Muscle of arm (tissue), 14 donors: ENCODE measurements at places on chromosomes 7 and 10.

- no peak for DNase-seq
These were observed 20.6 kb upstream of the C10orf105 start for GRCh38 chr10:71740069-71740653.

DNA sequence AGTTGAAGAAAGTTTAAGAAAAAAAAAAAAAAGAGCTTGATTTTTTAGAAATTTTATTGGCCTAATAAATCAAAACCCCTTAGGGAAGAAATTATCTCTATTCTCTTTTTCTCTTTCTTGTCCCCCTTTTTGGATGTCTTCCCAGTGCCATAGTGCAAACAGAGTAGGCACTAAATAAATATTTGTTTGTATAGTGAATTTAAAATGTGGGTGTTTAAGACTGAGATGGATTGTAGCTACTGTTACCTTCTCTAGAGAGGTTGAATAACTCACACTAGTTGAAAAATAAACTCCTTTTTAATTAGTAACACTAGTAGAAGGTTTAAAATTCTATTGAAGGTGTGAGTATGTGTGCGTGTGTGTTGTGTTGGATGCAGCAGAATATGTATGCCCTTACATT, 783.8 kb downstream of the NXPH1 start:
- no peak for DNase-seq

DNA sequence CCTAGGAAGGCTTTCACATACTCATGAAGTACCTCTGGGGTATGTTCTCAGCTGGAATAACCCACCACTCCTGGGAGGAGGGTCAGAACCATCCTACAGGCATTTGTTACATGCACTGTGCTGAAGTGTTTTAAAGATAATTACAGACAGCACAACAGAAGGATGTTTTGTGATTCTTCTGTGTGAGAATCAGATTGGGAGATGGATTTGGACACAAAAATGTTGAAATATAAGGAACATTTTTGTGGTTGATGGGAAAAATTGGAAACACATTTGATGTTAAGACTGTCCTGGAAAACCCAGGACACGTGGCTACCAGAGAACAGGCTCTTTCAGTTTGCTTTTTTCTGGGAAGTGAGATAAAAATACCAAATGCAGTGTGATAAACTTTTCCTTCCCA, 61.4 kb downstream of the BICC1 start:
- DNase-seq = no peak

DNA sequence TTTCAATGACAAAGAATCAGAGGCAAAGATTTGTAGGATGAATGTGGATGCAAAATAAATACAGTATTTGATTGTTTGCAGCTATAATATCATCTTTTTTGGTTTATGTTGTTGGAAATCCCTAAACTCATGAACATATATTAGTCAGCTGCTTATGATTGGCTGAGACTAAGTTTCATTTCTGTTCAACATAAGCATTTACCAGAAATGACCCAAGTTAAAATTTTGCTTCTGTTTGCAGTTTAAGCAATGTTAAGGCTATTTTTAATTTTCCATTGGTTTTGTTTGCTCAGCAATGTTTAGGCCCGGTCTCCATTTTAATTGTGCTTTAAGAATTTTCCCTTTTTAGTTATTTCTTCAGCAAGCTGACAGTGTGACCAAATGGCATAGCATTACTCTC, 22.0 kb downstream of the GIMAP6 start:
- DNase-seq = no peak

DNA sequence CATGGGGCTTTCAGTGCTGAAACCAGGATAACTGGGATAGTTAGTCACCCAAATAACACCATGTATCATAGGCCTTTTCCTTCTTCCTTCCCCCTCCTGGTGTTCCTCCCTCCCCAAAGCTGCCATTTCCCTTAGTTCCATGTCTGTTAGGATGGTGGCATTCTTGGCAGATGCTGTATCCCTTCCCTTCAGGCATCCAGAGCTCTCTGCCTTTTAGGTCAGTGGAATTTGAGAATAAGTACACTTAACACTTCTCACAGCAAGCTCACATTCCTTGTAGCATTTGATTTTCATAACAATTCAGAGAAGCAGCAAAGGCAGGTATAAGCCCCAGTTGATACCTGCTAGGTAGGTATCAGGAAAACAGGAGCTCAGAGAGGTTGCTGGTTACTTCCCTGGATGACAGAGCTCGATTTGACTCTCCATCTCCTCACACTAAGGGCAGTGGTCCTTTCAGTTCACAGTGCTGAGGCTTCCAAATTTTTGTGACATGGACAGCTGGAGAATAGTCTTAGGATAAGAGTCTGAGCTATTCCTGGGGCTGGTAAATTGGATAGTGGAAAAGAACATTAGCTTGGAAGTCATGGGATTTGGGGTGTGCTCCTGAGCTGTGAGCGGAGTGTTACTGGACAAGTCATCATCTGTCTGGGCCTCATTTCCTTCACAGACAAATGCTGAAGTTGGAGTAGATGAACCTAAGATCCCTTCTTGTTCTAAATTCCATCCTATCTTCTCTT, 108.7 kb upstream of the RHOBTB1 start:
- DNase-seq = no peak

DNA sequence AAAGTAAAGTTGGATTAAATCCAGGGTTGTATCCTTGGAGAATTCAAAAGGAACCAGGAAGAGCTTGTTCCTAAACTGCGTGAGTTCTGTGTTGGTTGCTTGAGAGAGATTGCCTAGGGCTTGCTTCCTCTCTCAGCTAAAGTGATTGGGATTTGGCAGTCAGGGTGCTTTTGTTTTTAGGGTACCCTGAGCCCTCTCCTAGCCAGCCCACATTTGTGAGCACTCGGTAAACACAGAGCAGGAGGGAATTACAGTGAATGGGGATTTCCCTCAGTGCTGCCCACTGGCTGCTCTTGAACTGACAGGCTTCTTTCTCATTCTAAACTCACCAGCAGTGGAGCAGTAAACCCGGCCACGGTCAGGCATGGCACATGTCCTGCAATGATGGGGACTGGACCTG, 146.9 kb downstream of the TPST1 start:
- no peak for DNase-seq

- no peak for DNase-seq
These were observed 25.6 kb upstream of the PLEKHA1 start for GRCh38 chr10:122348935-122349361.

DNA sequence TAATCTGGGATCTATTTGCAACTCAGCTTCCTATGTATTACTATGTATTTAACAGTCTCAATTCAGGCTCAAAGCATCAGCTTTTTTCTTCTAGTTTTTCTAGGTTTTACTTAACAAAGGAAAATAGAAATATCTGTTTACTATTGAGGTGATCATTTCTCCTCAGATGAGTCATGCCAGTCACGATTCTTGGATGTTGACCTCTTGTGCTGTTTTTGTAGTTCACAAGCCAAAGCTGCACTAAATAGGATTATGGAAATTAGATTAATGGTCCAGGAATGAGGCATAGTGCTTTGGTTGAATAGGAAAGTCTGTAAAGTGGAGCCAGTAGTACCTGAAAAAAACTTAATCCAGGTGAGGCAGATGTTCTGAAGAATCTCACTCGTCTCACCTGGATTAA, 198.3 kb upstream of the KAT6B start:
- DNase-seq = no peak

DNA sequence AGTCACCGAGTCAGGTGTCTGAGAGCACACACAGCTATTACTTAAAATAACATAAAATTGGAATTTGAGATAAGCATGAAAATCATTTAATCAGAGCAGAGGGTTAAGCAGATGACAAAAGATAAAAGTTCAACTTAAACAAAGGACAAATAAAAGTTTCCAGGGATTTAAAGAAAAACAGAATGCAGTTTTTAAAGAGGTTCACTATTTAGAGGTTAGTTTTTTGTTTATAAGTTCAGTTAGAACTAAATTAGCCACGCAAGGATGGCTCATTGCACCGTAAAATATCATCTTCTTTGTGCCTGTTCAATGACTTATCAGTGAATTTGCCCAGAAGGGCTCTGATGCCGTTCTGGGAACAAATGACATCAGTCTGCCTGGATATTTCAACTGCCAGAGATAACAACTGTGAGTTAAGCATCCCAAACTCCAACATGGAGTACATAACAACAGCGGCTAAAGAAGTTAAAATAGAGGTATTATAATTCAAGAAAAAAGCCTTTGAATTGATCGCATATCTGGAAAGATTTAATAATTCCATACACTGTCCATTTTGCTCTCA, 107.8 kb downstream of the ANK3 start:
- DNase-seq = no peak

- peak; percentile 18 for DNase-seq
These were observed 755 bp downstream of the TOMM7 start for GRCh38 chr7:22821702-22822485.

DNA sequence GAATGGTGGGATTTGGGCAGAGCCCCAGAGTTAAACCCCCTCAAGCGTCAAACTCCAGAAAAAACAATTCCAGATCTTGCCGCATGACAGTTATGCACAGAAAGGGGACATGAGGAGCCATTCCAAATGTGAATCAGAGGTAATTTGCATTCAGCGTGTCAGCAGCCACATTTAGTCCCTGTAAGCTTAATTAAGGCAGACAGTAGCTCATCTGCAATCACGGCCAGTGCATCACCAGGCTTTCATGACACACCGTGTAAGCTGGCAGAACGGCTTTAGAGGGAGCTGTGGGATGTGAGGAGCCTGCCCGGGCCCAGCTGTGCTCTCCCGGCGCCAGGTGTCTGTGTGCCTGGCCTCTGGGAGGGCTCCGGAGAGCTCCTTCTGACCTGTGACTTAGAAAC, 18.7 kb upstream of the PRKAG2 start:
- no peak for DNase-seq

DNA sequence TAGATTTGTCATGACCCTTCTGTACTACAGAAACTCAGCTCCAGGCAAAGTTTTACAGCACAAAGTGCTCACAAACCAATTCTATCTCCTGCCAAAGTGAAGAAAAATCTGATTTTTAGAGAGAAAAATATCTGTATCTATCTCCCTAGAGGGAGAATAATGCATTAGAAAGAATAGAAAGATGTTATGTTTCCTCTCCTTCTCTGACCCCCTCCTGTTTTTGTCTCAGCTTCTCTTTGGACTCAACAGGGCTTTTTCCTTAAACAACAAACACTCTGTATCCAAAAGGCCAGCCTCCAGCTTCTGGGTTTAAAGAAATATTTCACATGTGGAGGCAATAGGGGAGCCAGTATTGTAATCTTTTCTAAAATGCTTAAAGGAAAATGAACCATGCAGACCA, 627.4 kb downstream of the REEP3 start:
- DNase-seq = peak; percentile 35

DNA sequence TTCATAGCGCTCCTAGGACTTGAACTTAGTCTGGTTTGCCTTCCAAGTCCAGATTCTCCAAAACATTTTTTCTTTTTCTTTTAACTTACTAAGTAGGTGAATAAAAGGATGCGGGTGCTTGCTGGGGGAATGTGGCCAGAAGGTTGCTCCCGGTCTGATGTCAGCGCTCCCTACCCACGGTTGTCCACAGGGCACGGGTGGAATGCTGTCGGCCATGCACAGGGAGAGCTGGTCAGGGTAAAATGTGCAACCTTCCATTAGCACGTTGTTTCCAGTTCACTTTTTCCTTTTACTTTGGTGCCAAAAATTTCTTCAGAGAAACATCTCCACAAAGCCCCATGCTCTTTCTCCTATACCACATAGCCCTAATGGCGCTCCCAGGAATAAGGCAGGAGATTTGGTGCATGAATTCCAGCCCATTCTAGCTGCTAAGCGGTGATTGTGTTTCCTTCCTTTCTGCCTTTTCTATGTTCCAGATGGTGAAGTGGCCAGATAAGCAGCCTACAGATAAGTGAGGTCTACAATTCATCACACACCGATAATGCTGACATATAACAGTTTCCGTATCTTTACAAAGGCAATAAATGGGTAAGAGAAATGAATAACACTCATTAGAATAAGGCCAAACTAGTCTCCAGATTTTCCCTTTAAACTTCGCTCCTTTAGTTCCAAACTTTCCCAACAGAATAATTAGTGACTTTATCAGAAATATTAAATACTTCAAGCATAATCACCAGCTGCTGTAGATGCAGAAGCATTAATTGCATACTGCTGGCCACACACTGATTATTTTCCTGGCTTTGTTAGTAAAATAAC, 138.3 kb upstream of the FGFR2 start:
- DNase-seq = no peak

DNA sequence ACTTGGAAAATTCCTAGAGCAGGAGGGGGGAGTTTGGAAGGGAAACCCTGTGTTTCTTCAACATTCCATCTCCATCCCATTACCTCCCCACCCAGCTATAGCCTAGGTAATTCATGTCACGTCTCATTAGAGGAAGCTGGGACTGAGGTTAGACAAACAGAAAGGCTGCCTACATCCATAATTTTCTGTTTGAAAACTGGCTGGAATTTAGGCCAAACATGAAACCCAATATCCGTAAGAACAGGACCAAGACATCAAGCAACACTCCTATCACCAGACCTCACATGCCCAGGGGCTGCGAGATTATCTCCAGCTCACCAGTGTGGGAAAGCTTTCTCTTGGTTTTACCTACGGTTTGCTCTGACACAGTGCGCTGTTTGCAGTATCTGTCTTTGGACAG, 316.3 kb downstream of the FRMD4A start:
- DNase-seq = no peak

GRCh38 chr7:11485636-11486035, 346.4 kb downstream of the THSD7A start:
- DNase-seq = no peak

GRCh38 chr7:101882595-101883564, 65.5 kb downstream of the CUX1 start:
- DNase-seq = peak; percentile 59

GRCh38 chr10:48937796-48938195, 1.8 kb downstream of the LRRC18 start:
- no peak for DNase-seq

DNA sequence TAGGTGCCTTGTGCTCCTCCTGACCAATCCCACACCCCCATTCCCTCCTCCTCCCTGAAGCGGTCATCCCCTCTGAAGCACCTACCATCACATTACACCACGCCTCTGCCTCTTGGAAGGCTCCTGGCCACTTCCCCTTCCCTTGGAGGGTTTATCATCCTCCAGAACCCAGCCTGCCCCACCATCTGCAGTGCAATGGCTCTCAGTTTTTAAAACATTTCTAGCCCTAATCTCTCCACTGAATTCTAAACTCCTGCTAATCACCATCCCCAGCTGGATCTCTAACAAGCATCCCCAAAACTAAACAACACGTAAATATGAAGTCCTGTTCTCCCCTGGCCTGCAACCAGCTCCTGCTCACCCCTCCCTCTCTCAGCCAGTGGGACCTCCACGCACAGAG, 70.6 kb downstream of the PIP4K2A start:
- DNase-seq = no peak

DNA sequence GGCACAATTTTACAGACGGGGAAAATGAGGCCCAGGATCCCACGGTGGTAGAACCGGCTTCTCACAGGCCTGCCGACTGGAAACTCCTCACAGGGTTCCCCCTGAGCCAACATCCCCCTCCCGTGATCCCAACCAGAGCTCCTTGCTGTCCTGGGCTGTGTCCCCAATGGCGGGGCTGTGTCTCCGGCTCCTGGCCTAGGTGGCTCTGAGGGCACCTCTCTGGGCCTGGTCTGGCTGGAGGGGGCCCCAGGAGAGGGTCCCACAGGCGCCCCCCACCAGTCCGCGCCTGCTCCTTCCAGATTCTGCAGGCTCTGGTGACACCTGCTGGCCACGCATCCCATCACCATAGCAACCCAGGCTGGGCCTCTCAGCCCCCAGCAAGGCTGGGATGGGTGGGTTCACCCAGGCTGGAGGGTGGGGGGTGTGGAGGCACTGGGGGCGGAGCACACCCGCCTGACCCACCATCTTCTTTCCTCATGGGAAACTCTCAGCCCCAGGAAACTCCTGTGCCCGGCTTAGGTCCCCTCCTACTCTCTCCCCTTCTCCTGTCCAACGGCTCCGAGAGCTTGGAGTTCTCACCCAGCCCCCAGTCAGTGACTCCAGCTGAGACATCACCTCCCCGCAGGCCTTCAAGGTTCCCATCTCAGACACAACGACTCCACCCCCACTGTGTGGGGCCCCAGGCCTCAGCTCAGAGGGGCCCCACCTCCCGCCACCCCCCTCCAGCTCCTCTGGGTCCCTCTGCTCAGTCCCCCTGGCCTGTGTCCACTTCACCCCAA, 27.1 kb upstream of the TNRC18 start:
- peak; percentile 71 for DNase-seq
